Activated naive CD4-positive, alpha-beta T cell treated with Interleukin-2 at 50 U/mL for 16 hours (primary cell): ENCODE measurements at places on chromosomes 11 and 22.

DNA sequence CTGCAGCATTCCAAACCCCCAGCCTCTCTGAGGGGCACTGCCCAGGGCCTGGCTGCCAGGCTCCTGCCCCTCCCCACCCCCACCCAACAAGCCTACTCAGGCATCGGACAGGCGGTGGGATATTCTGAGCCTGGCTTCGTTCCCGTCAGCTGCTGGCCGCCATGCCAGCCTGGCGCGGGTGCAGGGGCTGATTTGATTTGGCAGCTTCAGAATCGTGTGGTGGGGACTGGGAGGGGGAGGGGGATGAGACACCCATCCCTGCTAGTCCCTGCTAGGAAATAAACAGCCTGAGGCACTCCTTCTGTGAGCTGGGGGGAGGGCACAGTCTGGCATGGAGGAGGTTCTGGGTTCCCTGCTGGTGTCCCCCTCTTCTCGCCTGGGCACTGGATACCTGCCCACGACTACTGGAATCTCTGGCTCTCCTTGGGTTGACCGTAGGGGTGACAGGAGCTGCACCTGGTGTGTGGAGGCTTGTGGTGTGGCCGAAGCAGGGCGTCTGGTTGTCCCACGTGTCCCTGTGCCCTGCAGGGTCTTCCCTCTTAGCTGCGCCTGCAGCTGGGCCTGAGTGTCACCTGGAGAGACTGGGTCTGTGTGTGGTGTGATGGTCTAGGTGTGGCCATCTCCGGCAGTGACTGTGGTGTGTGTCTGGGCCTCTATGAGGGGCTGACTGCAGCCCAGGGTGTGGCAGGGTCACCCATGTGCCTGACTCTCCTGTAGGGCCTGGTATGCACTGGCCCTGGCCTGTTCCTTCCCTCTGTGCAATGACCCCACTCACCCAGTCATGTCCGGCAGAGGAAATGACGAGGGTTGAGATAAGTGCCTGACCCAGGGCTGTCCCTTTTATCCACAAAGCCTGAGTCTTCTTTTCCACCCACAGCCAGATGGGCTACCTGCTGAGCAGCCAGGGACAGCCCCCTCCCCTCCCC, 42.2 kb downstream of the PDE2A start:
- no peak for DNase-seq

DNA sequence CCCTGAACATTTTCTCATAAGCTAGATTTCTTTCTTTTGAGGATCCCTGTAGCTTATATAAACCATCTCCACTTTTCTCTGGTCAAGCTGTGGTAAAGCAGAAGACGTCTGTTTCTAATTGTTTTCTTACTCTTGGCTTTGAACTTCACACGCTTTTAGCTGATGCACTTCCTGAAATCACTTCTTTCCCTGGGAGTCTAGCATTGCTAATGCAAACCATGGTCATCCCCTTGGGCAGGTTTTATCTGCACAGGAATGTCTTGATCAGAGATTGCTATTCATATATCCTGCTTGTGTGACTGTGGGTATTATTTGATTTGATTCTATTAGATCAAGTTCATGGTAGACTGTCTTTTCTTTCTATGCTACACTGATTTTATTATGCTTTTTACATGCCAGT, 199.2 kb upstream of the POU2AF2 start:
- no peak for DNase-seq

GRCh38 chr11:76763573-76764346, 19.4 kb upstream of the TSKU start:
- no peak for DNase-seq

GRCh38 chr11:77658213-77659013, 20.8 kb upstream of the CLNS1A start:
- no peak for DNase-seq

DNA sequence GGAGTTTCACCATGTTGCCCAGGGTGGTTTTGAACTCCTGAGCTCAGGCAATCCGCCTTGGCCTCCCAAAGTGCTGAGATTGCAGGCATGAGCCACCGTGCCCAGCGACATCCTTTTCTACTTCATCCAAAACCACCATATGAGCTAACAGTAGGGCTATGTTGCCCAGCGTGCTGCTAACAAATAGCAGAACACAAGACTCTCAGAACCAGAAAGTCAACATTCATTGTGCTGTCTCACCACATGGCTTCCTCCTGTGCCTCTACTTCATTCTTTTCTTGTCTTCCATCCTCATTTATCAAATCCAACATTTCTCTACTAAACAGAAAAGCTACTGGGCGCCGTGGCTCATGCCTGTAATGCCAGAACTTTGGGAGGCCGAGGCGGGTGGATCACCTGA, 12.0 kb upstream of the DENND5A start:
- no peak for DNase-seq

DNA sequence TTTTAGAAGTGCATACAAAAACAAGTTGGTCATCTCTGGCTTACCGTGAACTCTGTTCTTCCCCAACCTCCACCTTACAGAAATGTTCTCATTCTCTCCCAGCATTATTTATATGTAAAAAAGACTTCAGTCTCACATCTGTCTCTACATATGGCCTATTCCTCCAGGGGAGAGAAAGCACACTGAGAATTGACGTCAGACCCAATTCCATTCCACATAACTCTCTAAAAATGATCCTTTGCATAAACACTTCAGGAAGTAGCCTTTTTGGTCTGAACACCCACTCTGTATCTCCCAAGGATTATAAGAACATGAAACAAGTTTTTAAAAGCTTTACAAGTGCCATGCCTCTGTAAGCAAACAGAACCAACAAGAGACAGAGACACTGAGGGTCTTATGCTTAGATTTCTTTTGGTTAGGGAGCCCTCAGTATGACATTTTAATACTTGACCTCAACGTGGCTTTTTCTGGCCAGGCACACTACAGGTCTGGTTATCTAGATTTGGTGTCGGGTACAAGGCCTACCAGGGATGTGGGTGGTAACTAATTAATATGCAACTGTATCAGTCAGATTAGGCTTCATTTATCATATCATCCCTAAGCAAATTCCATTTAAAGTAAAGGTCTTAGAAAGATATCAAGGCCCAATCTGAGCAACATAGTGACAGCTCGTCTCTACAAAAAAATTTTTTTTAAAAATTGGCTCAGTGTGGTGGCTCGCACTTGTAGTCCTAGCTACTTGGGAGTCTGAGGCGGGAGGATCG, 48.5 kb upstream of the PPP2R1B start:
- DNase-seq, result no peak

GRCh38 chr11:124482362-124483147, 37.1 kb upstream of the OR8B8 start:
- no peak for DNase-seq

GRCh38 chr11:46559815-46560214, 34.0 kb downstream of the AMBRA1 start:
- DNase-seq, result no peak

GRCh38 chr11:118194835-118195627, 18.6 kb upstream of the SCN2B start:
- DNase-seq, result no peak

- no peak for DNase-seq
Observed at GRCh38 chr22:37482244-37482643, 3.9 kb downstream of the MFNG start.

DNA sequence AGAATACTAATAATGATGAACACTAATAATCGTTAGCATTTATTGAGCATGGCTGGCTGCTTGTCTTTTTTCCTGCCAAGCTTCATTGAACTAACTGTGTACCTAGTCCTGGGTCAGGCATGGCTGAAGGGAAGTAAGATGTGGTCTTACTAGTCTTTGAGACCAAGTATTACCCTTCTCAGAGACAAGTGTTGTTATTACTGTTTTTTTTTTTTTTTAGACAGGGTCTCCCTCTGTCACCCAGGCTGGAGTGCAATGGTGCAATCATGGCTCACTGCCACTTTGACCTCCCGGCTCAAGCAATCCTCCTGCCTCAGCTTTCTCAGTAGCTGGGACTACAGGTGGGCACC, 4.6 kb downstream of the ST14 start:
- DNase-seq, result no peak

DNA sequence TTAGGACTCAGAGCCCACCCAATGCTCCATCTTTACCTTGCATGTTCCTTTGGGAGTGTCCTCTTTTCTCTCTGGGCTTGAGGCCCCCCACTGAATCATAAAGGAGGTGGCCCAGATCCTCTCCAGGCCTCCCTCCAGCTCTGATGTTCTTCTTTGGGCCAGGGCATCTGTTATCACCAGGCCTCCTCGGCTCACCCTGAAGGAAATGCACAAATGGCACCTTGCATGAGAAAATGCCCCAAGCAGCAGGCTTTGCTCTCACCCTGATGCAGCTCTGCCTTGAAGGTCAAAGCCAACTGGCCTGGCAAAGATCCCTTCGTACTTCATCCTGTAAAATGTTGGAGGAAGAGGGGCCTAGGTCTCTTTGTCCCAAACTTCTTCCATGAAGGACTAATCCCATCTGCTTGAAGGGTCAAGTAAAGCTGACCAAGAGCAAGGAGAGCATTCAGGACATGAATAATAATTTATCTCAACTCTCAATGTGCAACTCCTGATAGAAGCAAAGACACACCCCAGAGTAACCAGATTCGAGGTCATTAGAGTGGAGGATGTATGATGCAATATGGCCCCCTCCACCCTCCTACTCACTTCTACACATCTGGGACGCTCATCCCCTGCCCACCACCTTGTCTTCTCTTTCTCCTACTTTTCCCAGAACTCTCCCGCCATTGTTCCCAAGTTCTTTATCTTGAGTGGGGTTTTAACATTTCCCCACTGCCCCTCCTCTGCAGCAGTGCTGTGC, 9.5 kb downstream of the APOL6 start:
- DNase-seq, result no peak

GRCh38 chr22:45484742-45485141, 17.9 kb upstream of the FBLN1 start:
- DNase-seq, result no peak

GRCh38 chr11:74010306-74011300, 1.7 kb upstream of the UCP3 start:
- no peak for DNase-seq

- no peak for DNase-seq
Observed at GRCh38 chr11:14029971-14030920, 67.7 kb downstream of the SPON1 start.

- DNase-seq, result peak; percentile 49
Observed at GRCh38 chr22:19448739-19449421, 1.4 kb upstream of the C22orf39 start.

DNA sequence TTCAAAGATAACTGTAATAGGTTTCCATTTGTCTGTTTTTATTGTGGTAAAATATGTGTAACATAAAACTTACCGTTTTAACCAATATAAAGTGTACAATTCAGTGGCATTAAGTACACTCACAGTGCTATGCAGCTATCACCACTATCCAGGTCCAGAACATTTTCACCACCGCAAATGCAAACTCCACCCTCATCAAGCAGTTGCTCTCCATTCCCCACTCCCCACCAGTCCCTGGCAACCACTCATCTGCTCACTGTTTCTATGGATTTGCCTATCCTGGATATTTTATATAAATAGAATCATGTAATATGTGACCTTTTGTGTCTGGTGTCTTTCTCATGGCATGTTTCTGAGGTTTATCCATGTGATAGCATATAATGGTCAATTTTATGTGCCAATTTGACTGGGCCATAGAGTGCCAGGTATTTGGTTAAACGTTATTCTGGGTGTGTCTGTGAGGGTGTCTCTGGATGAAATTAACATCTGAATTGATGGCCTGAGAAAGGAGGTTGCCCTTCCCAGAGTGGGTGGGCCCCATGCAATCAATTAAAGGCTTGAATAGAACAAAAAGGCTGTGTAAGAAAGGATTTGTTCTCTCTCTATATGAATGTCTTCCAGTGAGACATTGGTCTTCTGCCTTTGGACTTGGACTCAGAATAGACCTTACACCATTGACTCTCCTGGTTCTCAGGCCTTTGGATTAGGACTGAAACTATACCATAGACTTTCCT, 17.2 kb upstream of the SMCO4 start:
- no peak for DNase-seq

GRCh38 chr11:12112750-12113149, 2.4 kb downstream of the MICAL2 start:
- DNase-seq, result no peak

DNA sequence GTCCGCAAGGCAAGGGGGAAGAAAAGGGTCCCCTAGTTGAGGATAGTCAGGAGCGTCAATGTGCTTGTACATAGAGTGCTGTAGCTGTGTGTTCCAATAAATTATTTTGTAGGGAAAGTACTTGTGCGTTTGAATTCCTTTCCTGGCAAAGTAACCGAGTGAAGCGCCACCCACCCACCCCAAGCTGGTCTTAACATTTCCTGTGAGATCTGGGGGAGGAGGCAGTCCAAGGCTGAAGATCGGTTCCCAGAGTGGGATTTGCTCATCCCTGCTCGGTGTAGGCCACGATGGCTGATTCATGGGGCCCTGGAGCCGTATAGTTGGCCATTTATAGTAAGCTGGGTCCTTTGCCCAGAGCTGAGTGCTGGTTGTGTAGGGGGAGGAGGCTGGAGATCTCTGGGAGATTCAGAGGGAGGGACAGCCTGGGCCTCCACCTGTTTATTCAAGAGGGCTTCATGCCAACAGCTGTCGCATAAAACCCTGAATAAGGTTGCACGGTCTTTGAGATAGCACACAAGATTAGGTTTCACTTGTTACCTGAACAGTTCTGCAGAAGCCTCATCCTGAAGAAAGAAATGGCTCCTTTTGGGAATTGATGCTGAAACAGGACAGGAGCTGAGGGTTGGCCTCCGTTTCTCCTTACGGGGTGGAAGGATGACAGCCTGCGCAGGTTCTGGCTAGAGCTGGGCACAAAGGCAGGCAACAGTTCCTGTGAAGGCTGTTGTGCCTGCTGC, 2.4 kb downstream of the ATF4 start:
- peak; percentile 27 for DNase-seq

GRCh38 chr11:12134236-12134585, 23.8 kb downstream of the MICAL2 start:
- DNase-seq, result no peak

GRCh38 chr22:22048981-22049531, 66.5 kb upstream of the TOP3B start:
- no peak for DNase-seq

DNA sequence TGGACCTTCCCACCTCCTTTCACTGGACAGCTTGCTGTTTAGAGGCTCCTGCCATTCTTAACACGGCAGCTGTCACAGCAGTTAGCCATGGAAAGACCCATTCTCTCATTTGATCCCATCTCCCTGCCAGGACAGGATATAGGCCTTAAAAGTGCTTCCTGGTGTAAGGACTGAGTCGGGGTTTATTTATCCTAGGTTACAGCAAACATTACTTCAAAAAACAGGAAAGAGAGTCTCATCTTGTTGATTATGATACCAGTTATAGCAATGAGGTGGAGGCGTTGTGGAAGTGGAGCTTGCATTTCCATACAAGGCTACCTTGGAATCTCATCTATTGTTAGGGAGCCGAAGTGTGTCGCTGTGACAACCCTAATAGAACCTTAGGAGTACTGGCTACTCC, 17.4 kb upstream of the ETS1 start:
- DNase-seq, result no peak

GRCh38 chr11:36105743-36106581, 162.1 kb downstream of the LDLRAD3 start:
- DNase-seq, result no peak
